ENCODE measurements at places on chromosomes 7 and 10. TPM values are rescaled to one million over a fixed set of nuclear protein-coding genes. Genes with fewer than 3 reads are reported as not detected.

PNLIPRP1 gene
- total RNA-seq = not detected

GIGYF1 gene
- total RNA-seq = 7.9 TPM

SFXN3 gene
- total RNA-seq = 24.3 TPM

FAM237B gene
- not detected for total RNA-seq

PNLIPRP3 gene
- total RNA-seq = 103 TPM

RTKN2 gene
- 0.99 TPM for total RNA-seq
